ENCODE measurements at places on chromosomes 1 and 21.

DNA sequence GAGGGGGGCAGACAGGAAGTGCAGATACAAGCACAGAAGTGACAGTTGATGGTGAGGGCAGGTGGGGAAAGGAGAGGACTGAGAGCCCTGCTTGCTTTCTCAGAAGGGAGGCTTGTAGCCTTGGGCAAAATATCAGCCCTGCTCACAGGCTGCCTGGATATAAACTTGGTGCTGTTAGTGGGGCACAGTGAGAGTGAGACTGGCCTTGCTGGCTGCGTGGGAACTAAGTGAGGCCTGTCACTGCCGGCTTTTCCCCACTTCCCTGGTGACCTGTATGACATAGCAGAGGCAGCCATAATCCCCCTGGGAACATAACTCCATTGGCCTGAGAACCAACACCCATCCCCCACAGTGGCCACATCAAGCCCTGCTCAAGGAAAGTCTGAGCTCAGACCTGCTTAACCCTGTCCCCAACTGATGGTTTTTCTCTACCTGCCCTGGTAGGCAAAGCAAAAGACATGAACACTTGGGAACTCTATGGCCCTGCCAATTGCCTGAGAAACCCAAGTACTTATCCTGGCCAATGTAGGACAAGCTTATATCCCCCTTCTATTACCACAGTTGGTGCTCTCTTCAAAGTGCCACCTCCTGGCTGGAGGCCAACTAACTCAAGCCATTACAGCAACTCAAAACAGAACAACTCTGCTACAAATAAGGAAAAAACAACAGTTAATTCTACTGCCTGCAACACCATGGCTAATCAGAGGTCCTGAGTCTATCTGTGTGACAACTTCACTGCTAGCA, 472.7 kb downstream of the PLPP3 start:
- DNase-seq, result no peak

- no peak for DNase-seq
Measured at GRCh38 chr1:200535605-200536004, 84.9 kb downstream of the KIF14 start.

- DNase-seq, result no peak
Measured at GRCh38 chr1:205520709-205521108, 16.2 kb downstream of the CDK18 start.

DNA sequence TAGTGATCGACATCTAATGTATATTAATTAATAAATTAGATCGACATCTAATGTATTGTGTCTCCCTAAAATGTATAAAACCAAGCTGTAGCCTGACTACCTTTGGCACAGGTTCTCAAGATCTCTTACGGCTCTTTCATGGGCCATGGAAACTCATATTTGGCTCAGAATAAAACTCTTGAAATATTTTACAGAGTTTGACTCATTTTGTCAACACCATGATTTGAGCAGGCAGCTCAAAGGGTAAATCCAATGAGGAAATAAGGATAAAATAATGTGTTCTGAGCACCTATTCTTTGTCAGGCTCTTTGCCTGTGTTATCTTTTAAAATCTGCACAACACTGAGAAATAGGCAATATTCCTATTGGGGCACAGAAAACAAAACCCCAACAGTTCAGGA, 223.4 kb upstream of the DUSP10 start:
- no peak for DNase-seq

GRCh38 chr1:174445817-174446216, 1.9 kb upstream of the GPR52 start:
- DNase-seq, result no peak

DNA sequence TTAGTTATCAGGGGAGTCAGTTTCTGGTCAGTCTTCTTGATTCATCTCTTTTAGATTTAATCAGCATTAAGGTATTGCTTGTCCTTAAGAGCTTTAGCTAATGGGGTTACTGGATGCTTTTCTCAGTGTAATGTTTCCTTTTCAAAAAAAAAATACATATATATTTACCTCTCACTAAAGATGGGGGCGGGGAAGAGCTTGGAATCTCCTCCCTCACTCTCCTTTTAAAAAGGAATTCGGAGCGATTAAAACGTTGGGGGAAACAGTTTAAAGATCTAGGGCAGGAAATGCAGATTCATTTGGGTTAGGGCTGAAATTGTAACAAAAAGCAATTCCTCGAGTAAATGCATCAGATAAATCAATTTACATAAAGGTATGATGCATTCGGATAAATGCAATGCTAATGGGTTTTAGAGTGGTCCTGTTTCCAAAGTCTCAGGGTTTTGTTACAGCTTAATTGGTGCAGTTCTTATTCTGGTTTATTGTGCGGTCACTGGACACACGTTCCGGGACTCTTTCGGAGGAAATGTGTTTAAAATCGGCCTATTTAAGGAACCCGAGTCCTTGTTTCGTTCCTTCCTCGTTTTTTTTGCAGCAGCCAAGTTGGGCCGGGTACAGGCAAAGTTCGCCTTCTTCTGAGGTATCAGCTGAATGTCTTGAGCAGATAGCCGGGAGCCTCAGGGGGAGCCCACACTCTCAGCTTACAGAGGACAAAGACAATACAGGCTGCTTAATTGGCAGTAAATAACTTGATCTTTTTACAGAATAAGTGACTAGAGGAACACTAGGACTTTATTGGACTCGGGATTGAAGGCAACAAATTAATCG, 1.6 kb downstream of the LMO4 start:
- peak; percentile 4 for DNase-seq

GRCh38 chr1:192892934-192893333, 84.1 kb downstream of the RGS2 start:
- no peak for DNase-seq

GRCh38 chr1:236654957-236655356, 31.3 kb upstream of the ACTN2 start:
- no peak for DNase-seq

- DNase-seq, result no peak
Measured at GRCh38 chr1:110102081-110102480, 10.2 kb upstream of the UBL4B start.

DNA sequence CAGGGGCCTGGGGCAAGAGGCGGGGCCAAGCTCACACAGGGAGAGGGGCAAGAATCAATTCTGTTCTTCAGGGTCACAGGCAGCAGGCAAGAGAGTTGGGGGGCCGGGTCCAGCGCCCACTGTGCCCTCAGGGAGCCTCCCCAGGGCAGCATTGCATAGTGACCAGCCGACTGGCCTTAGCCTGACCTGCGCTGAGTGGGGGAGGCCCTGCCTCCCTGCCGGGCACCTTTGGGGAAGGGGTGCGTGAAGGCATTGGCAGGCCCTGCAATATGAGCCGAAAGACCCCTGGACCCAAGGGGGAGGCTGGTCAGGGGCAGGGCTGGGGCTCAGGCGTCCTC, 12.2 kb downstream of the SCNN1D start:
- no peak for DNase-seq

- DNase-seq, result no peak
Measured at GRCh38 chr1:197686702-197687355, 88.5 kb downstream of the DENND1B start.

- DNase-seq, result no peak
Measured at GRCh38 chr1:161261261-161262235, 3.0 kb downstream of the PCP4L1 start.

- peak; percentile 72 for DNase-seq
Measured at GRCh38 chr21:43646550-43647260, 12.6 kb downstream of the HSF2BP start.

- no peak for DNase-seq
Measured at GRCh38 chr1:14037101-14037847, 337.3 kb downstream of the PRDM2 start.

GRCh38 chr1:39959651-39960333, 4.8 kb downstream of the MFSD2A start:
- no peak for DNase-seq

DNA sequence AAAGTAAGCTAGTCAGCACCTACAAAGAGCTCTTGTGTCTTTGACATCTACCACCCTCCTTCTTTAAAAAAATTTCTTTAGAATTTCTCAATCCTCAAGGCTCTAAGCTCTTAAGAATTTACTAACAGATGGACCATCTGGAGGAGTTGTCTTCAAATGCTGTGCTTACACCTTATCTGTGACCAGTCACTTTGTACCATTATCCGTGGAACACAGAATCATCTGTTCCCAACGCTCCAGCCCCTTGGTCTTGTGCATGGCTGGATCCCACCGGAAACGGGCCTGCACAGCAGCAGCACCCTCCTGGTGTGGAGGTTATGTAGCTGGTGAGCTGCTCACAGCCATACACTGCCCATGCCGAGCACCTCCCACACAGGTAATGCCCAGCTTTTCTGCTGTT, 89.0 kb downstream of the TBX19 start:
- DNase-seq, result no peak

DNA sequence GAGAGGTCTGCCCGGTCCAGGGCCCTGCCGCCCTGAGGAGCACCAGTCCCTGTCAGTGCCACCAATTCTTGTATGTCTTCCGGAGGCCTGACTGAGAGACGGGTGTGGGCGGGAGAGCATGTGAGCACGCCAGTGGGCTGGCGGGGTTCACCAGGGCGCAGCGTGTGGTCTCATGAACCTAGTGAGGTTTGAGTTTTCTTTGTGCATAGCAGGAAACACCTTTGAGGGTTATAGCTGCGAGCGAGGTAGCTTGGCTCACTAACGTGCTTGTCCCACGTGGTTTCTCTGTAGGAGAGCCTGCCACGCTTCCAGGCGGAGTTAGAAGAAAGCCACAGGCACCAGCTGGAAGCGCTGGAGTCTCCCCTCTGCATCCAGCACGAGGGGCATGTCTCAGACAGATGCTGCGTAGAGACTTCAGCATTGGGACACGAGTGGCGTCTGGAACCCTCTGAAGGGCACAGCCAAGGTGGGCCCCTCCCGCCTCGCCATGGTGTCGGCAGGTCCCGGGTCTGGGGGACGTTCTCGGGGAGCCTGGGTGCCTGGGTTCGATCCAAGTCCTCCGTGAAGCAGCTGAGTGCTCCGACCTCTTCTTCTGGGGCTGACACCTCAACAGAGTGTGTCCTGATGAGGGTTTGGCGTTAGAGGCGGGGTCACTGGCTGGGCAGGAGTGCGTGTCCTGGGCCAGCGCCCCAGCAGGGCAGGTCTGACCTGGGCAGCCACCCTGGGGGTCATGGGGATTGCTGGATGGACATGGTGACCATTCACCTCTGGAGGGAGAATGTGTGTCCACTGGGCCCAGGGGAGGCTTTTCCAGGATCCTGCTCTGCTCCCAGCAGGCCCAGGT, 31.4 kb downstream of the PCNT start:
- DNase-seq, result no peak

GRCh38 chr1:29592261-29592615, 355.9 kb downstream of the PTPRU start:
- no peak for DNase-seq

- DNase-seq, result no peak
Measured at GRCh38 chr1:67589519-67590233, 95.3 kb upstream of the GADD45A start.

GRCh38 chr1:226109829-226110248, 47.3 kb downstream of the H3-3A start:
- peak; percentile 92 for DNase-seq

GRCh38 chr1:230773396-230774033, 26.3 kb downstream of the CAPN9 start:
- DNase-seq, result no peak

DNA sequence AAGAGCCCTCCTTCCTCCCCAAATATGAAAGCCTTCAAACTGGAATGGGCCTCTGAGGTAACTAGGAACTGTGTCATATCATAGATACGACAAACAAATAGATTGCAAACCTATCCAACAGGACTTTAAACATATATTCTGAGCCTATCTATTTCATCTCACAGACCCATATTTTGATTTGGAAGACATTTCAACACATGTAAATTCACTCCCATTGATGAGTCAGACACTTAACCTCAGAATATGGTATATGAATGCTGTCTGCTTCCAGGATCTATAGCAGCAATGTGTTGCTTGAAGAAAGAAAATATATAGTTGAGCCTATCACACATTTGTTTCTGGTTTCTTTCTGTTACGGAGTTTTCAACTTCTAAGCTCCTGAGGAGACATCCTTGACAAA, 221.9 kb upstream of the SAMSN1 start:
- DNase-seq, result no peak

DNA sequence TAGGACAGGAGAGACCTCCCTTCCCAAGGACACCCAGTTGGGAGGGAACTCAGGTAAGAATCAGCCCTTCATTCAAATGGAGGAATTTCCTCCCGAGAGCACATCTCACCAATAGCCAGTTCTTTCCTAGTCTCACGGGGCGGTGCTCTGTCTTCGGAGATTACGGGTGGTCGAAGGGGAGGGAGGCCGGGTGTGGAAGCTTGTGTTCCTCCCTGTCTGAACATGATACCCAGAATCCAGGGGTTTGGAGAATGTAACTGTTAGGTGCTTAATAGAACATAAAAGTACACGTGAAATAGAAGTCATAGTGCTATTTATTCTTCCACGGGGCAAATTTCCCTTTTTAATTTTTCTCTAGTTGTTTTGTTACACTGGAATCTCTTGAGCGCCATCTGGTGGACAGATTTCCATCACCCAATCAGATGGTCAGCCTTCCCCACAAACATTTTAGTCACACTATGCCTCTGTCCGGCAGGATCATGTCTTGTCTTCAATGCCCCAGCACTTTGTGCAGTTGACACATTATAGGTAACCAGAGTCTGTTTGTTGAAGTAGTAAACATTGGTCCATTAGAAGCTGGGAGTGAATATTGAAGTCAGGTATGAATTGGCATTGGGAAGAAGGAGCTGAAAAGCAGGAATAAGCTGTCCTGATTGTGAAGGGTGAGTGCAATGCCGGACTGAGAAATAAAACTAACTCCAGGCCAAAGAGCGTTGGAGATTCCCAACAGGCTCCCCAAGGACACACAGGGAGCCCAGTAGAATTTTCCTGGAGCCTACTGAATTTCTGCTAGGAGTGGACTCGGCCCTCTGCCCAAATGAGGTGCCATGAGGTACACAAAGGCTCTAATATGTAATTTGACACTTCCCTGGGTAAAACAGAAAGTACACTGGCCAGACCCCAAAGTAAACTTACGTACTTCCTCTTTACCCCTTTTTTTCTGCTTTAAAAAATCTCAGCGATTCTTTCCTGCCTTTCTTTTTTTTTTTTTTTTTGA, 27.6 kb upstream of the ZNF697 start:
- peak; percentile 69 for DNase-seq

- no peak for DNase-seq
Measured at GRCh38 chr1:175040324-175040879, 17.2 kb upstream of the MRPS14 start.

GRCh38 chr1:205324781-205325180, 3.2 kb upstream of the NUAK2 start:
- no peak for DNase-seq

DNA sequence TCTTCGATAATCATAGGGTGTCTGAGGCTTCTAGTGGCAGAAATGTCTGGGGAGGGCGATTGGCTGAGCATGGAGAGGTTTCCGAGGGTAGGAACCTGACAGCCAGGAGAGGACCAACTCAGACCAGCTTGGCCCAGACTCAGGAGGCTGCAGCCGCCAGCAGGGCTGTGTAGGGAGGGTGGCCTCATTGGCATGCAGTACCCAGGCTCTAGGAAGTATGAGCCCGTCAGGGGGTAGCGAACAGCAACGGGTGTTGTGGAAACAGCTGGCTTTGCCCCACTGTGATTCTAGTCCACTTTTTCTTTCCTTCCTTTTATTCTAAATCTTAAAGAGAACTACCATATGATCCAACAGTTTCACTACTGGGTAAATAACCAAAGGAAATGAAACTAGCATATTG, 103.3 kb downstream of the DIRAS3 start:
- no peak for DNase-seq
